MM.1S (cell line): ENCODE measurements at places on chromosomes 3 and 15.

DNA sequence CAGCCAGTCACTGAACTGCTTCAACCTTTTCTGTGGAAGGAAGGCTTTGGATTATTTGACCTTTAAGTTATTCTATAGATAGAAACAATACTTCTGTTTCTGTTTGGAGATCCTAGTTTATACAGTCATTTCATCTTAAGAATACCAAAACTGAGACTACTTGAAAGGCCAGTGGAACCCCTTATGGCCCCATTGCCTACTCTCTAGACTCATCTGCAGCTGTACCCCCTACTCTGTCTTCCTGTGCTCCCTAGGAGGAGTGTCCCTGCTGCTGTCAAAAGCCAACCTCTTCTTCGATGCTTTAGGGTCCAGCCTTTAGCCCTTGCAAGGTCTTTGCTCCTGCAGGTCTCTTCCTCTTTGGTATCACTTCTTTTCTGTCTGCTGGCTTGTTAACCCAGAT lies 169.6 kb downstream of the EDEM1 start:
- no peak for DNase-seq

DNA sequence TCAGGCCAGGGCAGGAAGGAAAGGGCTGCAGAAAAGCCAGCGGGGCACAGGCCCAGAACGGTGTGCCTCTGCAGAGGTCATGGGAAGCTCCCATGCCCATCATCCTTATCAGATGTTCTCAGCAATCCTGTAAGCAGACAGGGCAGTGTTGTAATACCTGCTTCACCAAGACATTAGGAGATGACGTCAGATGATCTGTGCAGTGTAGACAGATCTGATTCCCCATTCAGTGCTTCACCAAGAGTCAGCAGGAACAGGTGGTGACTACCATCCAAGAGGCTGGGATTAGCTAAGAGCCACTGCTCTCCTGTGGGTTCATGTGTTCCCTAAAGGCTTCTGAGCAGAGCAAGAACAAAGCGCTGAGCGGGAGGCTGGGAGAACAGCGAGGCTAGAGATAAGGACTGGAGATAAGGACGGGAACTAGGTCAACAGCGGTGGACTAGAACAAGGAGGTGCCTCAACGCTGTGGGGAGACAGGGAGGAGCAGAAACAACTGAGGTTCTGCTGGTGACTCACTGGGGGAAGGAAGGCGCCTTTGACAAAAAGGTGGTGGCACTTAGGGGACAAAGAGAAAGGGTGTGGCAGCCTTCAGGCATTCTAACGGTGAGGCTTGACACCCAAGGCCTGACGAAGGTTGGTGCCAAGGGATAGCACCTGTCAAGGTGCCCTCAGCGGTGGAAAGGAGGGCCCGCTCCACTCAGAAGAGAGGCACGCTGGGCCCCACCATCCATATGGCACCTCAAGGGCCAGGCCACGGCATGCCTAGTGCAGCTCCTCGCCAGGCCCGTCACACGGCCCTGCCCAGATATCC lies 28.4 kb downstream of the CCDC12 start:
- DNase-seq: no peak

DNA sequence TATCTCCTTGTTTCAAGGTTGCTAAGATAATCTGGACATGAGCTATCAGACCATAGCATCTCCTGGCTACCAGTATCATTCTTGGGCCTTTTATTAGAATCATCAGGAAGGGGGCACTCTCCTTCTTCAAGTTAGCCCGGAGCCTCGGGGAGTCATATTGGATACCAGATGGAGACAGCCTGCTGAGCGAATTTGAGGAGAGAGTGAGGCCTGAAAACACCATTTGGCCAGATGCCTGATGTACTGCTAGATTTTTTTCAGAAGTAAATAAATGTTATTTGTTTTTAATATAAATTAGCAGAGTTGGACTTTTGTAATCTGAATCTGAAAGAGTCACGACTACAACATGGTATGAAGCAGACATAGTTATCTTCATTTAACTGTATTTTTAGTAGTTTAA lies 848.6 kb downstream of the IGSF11 start:
- DNase-seq: no peak

DNA sequence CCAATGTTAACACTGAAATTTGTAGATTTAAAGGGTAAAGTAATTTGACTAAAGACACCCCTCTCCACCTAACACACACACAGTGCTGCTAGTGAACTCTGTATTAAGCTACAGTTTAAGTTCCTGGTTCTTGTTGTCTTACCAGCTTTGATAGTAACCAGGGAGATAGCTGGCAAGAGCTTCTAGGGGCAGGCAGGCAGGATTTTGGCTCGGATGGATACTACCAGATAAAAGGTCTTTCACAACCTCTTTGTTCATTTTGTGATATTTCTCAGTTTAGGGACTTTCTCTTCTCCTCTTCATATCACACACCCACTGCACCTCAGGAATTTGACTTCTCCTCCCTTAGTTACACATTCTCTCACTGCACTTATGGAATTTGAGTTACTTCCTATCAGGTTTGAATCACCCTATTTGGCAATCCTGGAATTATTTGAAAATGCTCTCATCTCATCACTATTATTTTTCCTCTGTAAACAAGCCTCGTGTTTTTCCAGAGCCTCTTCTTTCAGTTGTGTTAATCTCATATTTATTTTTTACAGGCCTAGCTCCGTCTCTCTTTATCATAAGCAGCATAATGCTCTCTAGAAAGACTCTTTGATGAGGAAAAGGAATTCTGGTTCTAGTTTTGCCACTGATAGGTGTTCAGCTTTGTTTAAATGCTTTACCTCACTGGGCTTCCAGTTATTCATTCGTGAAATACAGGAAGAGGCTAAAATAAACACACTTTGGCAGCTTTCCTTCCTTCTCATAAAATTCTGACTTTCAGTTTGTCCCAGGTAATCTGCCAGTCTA lies 23.0 kb upstream of the CLDN1 start:
- no peak for DNase-seq
